Activated naive CD8-positive, alpha-beta T cell treated with anti-CD3 and anti-CD28 coated beads for 36 hours (primary cell): ENCODE measurements at places on chromosomes 7 and 10. TPM values are rescaled to one million over a fixed set of nuclear protein-coding genes. Genes with fewer than 3 reads are reported as not detected.

GRCh38 chr7:46568420-46569132 lies 647.5 kb upstream of the IGFBP3 start:
- no peak for DNase-seq
- no peak overlapping the region for H3K27ac ChIP-seq
- H3K4me3 ChIP-seq: no peak overlapping the region
- H3K27me3 ChIP-seq: no peaks in the 10 kb centered on the region
- H3K4me1 ChIP-seq: no peaks in the 10 kb centered on the region

DNA sequence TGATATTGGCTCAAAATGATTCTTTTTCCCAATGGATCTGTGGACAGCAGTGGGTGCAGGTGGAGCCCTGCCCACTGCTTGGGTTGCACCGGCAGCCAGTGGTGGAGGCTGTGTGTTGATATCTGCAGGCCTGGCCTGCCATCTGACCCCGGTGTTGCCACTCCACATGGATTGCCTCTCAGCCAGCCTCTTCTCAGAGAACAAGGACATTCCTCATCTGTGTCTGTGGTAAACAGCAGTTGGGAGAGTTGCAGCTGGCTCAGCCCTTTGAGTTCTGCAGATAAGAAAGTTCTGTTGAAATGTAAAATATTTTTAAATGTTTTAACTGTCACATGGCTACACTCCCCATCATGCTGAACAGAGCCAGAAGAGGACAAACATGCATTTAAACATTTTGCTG lies 374.9 kb upstream of the CELF2 start:
- H3K27ac ChIP-seq: no peak overlapping the region
- H3K27me3 ChIP-seq: peaks cover 18% of the 10 kb centered on the region
- H3K4me1 ChIP-seq: no peaks in the 10 kb centered on the region
- no peak overlapping the region for H3K4me3 ChIP-seq
- no peak for DNase-seq
- H3K36me3 ChIP-seq: no peaks in the 10 kb centered on the region

GRCh38 chr7:131012477-131013031 lies 278.5 kb upstream of the KLF14 start:
- peaks cover 30% of the 10 kb centered on the region for H3K36me3 ChIP-seq
- peaks cover 83% of the 10 kb centered on the region for H3K4me1 ChIP-seq
- DNase-seq: no peak
- peak overlapping the region; percentile 97 for H3K27ac ChIP-seq
- H3K27me3 ChIP-seq: no peaks in the 10 kb centered on the region

- H3K4me3 ChIP-seq: no peak overlapping the region
- peaks cover 1% of the 10 kb centered on the region for H3K4me1 ChIP-seq
- peaks cover 15% of the 10 kb centered on the region for H3K27me3 ChIP-seq
- H3K27ac ChIP-seq: no peak overlapping the region
- no peaks in the 10 kb centered on the region for H3K36me3 ChIP-seq
Measured at GRCh38 chr7:13159467-13160184, 472.2 kb downstream of the ARL4A start.

DNA sequence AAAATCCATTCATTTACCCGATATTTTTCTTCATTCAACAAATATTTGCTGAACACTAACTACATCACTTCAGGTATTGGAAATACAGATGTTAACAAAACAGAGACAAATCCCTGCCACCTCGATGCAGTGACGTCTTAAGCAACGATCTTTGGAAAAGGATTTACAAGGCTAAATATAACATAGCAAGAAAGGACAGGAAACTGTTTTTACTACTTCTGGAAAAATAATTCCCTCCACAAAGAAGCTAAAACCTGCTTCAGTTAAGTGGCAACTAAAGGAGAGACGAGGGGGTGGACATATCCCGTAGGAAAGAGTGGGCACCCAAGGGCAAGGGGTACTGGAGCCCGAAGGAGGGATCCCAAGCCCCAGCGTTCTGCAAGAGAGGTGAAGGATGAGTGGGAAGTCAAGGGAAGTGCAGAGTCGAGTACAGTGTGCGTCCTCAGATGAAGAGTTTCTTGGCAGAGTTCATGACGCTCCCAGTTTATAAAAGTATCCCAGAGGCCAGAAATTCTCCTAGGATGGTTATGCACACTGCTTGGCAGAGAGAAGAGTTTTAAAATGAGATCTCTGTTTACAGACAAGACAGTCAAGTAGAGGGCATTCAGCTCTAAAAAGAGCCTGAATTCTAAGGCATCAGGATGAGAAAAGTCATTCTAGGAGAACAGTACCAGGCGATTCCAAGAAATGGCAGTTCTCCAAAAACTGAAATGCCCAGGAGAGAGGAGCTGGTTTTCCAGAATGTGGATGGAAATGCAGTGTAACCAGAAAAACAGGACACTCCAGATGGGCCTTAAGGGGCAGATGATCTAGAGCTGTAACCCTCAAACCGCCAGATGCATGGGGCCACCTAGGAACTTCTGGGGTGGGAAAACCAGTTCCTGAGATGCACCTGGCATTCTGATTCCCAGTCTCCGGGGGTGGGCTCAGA lies 97.3 kb downstream of the GRB10 start:
- no peak overlapping the region for H3K27ac ChIP-seq
- no peaks in the 10 kb centered on the region for H3K4me1 ChIP-seq
- no peaks in the 10 kb centered on the region for H3K36me3 ChIP-seq
- H3K27me3 ChIP-seq: no peaks in the 10 kb centered on the region
- H3K4me3 ChIP-seq: no peak overlapping the region

GRCh38 chr10:116082206-116082605 lies 190.8 kb downstream of the GFRA1 start:
- no peak overlapping the region for H3K4me3 ChIP-seq
- peaks cover 4% of the 10 kb centered on the region for H3K27me3 ChIP-seq
- no peak for DNase-seq

GRCh38 chr10:70729763-70730357 lies 55.3 kb downstream of the TBATA start:
- no peaks in the 10 kb centered on the region for H3K27me3 ChIP-seq
- no peaks in the 10 kb centered on the region for H3K4me1 ChIP-seq
- H3K27ac ChIP-seq: no peak overlapping the region
- no peak for DNase-seq

Gene DPP6
- total RNA-seq: not detected

Gene SLC29A4
- total RNA-seq: 1.4 TPM
